ENCODE measurements at places on chromosomes 6 and 20.

DNA sequence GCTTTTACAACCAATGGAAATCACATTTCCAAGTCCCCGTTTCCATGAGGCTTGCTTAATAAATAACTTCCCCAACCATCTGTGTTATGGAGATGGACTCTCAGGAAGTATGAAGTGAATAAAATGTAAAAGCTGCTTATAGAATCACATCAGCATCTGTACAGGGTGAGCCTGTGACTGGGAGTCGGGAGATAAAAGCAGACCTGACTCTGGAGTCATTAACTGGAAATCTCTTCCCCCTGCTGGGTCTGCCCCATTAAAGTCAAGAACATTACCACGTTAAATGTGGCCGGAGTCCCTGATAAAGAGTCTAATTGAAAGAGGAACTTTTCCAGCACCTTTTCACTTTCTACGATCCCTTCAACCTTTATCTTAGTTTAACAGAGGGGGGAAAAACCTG lies 368.5 kb downstream of the DOK5 start:
- DNase-seq, result no peak

GRCh38 chr6:10194816-10195672 lies 219.8 kb downstream of the TFAP2A start:
- DNase-seq, result no peak

- DNase-seq, result no peak
These were observed 774.3 kb downstream of the PHF3 start for GRCh38 chr6:64409948-64410347.

- no peak for DNase-seq
These were observed 102.1 kb downstream of the ATP9A start for GRCh38 chr20:51666126-51666525.

DNA sequence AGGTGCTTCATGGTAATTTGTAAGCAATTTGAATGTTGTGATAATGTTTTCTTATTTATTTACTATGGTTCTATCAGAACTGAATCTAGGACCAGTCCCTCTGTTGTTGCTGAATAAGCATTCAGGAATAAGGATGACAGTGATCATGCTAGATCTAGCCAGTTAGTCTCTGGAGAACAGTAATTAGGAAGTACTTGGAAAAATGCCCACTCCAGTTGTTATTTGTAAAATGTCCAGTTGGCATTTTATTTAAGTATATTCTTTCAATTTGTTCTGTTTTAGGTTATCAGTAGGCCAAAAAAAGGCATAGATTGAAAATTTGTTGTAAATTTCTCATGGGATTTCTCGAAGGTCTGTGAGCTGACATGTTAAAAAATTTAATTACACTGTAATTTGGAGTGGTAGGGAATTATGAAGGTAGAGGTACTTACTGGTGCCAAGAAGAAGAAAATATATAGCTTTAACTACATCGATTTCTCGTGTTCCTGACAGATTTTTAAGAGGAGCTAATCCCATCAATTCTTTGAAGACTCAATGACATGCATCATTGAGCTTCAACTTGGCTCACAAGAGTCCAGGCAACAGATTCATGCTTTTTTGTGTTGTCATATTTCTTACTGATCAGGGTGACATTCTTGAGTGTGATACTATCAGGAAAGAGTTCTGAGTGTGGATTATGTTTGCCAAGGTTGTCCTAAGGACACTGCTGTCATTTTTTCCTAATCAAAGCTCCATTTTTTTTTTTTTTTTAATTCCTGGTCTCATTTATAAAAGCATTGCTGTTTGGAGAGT lies 177.3 kb downstream of the CARMIL1 start:
- no peak for DNase-seq

DNA sequence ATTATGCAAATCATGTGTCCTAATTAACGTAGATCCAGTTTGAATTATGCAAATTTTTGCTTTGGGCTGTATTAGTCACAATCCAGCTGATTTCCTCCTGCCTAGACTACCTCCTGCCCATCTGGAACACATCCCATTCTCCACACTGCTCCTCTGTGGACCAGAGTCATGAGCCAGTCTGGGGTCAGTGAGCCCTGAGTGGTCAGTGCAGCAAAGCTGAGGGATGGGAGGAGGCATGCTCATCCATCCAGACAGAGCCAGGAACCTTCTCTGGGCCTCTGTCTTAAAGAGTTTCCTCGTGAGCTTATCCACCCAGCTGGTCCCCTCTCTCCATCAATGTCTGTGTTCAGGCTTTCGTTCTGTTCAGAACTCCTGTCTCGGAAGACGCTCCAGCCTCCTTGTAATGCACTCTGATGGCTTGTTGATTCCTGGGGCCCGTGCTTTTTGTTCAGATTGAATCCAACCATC lies 747.8 kb downstream of the PTPRT start:
- DNase-seq, result no peak

DNA sequence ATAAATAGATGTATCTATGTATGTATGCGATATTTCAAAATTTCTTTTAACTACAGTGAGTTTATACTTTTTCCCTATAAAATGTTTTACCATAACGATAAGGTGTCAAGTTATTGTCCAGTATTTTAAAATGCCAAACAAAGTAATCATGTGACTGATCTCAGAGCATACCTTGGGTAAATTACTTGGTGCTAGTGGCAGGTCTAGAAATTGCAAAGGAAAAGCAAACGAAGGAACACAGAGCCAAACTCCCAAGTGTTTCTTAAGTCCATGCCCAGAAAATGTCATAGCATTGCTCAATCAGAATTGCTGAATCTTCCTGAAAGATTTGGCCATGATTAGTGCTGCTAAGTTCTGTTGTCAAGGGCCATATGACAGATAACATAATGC lies 77.5 kb downstream of the CAP2 start:
- no peak for DNase-seq

- no peak for DNase-seq
These were observed 689.7 kb upstream of the GJE1 start for GRCh38 chr6:141443032-141443431.

DNA sequence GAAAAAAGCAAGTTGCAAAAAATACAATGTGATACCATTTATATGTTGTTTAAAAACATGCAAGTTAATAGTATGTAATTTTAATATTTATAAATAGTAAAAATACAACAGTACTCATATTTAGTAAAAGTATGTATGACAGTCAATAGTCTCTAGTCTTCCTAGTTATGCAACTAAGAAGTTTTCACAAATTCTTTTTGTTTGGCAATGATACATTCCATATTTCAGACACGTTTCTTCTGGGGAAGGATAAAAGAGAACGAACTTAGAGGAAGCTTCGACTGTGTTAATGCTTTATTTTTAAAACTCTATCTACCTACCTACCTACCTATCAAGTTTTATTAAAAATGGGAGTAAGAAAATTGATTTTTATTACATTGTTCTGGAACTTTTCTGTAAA lies 77.7 kb downstream of the UBE3D start:
- no peak for DNase-seq

GRCh38 chr6:36563237-36563927 lies 16.1 kb upstream of the STK38 start:
- no peak for DNase-seq

- DNase-seq, result no peak
These were observed 40.5 kb upstream of the PKHD1 start for GRCh38 chr6:52127957-52128356.

- no peak for DNase-seq
These were observed 108.0 kb downstream of the SYNDIG1 start for GRCh38 chr20:24577271-24577909.

GRCh38 chr6:25147223-25147622 lies 132.0 kb upstream of the CARMIL1 start:
- no peak for DNase-seq

DNA sequence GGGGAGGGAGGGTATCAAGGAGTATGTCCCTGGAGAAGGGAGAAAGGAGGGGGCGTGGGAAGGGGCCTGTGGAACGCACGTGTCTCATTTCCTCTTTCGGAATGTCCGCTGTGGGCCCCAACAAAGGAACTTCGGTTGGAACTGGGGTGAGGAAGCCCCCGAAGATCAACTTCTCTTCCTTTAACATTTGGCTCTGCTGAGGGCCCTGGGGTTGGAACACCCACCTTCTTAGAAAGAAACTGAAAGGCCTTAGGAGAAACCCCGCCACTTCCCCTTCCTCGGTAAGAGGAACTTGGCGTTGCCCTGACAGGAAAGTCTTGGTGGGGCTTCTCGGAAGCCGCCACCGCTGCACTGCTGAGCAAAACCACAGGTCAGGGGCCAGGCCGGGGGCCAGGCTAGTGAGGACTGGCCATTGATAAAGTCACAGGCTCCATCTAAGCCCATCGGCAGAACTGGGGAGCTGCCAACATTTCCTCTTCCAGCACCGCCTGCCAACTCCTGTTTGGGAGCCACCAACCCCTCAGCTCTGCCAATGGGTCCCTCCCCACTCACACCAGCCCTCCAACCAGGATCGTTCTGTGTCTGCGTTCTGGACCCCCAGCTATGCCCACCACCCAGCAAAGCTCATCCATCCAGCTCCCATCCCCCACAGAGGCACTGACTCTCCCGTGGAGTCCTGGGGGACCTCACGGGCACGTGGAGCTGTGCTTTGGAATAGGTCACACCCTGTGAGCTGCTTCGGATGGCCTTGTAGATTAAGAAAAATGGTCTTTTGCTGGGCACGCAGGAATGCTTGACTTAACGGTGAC lies 44.8 kb downstream of the FGD2 start:
- no peak for DNase-seq

- DNase-seq, result no peak
These were observed 261.1 kb downstream of the FNDC1 start for GRCh38 chr6:159430323-159430722.

DNA sequence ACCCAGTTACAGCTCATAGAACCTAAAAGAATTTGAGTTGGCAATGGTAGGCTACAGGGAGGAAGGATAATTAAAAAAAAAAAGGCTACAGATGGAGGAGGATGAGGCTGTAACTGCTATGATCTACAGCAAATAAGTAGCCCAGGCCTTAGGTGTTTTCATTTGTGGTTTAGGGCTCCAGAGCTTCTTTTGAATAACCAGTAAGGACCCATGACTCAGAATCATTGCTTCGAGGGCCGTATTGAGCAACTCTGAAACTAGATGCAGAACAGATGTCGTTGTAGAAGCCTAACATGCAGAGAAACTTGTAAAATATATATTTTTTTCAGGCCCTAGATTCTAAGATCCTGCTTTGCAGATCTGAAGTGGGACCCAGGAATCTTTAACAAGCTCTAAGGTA lies 19.0 kb upstream of the ASIP start:
- DNase-seq, result no peak

DNA sequence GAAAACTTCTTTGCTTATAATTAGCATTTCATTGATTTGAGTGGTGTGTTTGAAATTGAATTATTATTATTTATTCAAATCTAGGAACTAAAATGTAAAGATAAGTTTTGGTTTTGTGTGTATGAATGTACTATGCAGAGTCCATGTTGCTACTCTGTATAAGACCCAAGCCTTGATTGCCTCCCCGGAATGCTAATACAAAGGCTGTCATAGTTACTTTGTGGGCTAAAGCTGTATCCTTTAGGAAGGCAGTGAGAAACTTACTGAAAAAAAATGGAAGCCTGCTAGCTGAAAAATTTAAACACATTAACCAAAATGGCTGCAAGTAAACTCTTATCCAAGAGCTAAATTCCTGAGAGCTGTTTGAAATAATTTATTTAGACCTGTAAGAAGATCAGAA lies 213.3 kb downstream of the ZFAND3 start:
- DNase-seq, result no peak

- no peak for DNase-seq
These were observed 452.8 kb downstream of the RFPL4B start for GRCh38 chr6:112799889-112800288.

DNA sequence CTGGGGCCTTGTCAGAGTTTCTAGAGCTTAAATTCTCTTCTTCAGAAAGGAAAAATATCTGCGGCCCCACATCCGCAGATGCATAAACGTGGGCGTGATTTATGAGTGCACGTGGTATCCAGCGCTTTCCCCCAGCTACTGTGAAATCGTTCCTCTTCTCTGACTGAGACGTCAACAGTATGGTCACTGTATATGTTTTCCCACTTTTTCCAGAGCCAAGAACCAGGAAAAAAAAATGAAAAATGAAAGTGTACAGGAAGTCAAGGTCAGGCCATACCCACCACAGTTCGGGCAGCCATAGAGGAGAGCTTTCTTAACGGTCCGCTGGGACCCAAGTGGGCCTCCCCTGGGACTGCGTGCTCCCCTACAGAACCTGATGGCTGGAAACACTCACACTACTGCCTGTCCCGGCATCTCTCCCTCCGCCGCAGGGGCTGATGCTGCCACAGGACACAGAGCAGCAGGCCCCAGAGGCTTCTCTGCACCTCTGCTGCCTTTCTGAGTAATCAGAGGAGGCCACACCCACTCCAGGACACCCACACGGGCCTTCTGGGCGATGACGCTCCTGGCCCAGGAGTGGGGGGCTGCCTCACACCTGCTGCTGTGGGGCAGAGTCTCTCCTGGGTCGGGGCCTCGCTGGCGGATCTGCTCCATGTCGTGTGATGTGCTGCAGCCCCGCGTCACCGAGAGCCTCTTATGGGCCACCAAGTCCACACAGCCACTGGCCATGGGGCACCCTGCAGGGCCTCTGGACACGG lies 16.4 kb upstream of the STX16 start:
- DNase-seq, result no peak

DNA sequence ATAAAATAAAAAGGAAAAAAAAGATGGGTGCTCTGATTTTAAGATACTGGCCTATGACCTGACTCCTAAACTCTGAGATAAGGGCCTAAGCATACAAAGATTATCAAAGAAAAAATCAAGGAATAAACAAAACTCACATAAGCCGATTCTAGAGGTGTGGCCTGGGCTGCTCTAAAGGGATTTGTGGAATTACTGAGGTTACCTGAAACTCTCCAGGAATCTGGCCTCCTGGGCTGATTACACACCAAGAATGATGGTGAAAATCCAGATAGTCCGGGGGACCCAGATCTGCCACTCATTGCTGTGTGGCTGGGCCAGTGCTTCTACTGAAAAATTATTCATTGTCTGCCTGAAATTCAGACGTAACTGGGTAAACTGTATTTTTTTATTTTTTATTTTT lies 122.7 kb upstream of the RNF24 start:
- DNase-seq, result no peak

DNA sequence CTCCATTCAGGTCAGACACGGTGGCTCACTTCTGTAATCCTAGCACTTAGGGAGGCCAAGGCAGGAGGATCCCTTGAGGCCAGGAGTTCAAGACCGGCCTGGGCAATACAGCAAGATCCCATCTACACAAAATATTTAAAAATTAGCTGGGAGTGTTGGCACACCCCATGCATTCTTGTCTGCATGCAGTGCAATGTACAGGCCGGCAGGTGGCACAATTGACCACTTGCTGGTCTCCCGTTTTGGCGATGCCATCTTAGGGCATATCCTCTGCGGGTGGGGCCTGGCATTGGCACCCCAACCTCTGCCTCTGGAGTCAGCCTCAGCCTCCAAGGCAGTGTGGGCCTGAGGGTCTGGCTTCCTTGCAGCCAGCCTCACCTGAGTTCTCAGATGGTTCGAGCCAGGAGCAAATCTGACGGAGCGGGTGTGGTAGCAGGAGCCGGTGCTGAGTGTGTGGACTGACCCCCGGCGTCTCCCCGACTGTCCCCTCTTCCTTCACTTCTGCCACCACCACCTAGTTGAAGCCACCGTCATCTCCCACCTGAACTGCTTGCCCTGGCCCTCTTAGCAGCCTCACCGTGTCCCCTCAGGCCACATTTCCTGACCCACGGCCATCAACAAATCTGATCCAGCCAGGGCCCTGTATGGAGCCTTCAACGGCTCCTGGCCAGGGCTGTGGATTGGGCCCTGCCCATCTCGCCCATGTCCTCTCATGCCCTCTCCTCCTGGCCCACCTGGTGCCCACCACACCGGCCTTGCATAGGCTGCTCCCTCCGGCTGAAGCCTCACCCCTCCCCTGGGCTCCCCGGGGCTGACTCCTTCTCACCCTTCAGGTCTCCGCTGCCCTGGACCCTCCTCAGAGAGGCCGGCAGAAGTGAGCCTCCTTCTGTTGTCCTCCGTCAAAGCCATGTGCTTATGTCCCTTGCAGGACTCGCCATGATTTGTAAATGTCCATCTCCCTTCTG lies 44.0 kb downstream of the EFCAB8 start:
- peak; percentile 18 for DNase-seq

GRCh38 chr20:43383026-43383795 lies 74.5 kb upstream of the SRSF6 start:
- no peak for DNase-seq

Measured in NCI-H510A (cell line).